Naive thymus-derived CD4-positive, alpha-beta T cell (primary cell): ENCODE measurements at places on chromosomes 12 and 14. TPM values are rescaled to one million over a fixed set of nuclear protein-coding genes. Genes with fewer than 3 reads are reported as not detected.

DNA sequence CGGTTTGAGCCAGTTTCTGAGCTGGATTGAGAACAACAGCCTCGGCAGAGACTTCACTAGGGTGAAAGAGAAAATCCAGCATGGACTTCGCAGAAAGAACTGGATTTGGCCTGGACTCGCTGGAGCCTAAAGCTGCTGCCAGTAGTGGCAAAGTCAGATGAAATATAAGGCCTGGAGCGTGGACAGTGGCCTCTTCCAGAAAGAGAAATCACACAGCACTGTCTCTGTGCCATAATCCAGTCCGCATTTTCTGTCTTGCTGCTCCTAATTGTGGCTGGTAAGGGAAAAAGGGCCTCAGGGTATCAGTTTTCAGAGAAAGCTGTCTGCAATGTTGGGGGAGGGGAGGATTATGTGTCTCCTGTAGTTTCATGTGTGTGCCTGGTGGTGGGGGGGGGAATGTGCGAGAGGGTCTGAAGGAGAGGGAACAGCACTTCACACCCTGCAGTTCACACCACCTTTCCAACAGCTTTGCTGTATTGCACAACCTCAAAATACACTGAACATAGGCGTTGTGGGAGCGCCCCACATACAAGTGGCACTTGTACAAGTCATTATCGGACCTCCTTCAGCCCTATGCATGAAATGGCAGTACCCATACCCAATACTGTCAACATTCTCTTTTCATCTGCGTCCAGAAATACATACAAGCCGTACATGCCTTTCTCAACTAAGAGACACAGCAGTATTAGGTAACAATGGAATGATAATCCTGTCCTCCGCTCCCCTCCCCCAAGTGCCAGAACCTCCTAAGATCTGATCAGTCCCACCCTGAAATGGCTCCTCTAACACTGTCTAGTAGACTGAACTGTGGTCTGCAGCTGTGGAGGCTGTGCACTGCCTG is 107.5 kb upstream of the ATF7IP start:
- peak; percentile 79 for DNase-seq

DNA sequence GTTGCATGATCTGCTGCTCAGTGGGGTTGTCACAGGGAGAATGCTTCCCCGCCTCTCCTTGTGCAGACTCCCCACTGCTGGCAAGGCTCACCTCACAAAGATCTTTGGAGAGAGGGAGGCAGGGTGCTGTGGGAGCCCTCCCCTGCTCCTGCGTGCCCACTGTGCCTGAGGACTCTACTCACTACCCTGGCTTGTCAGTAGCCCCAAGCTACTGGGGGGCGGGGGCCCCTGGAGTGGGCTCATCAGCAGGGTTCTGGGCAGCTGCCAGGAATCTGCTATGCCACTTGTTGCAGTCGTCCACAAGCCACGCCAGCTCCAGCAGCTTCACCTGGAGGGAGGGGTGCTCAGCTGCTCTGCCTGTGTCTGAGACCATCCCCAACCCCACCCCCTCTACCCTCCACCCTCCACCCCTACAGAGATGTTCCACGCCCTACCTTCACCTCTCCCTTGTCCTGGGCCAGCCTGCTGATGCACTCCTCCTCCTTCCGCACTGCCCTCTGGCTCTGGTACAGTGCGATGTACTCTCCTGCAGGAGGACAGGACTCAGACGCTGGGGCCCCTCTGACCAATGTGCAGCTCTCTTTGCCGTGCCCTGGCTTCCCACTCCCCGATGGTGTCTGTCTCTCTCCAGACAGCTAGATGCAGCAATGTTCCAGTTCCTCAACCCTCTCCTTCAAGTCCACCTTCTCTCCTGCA is 14.2 kb upstream of the BLTP3B start:
- DNase-seq = no peak

DNA sequence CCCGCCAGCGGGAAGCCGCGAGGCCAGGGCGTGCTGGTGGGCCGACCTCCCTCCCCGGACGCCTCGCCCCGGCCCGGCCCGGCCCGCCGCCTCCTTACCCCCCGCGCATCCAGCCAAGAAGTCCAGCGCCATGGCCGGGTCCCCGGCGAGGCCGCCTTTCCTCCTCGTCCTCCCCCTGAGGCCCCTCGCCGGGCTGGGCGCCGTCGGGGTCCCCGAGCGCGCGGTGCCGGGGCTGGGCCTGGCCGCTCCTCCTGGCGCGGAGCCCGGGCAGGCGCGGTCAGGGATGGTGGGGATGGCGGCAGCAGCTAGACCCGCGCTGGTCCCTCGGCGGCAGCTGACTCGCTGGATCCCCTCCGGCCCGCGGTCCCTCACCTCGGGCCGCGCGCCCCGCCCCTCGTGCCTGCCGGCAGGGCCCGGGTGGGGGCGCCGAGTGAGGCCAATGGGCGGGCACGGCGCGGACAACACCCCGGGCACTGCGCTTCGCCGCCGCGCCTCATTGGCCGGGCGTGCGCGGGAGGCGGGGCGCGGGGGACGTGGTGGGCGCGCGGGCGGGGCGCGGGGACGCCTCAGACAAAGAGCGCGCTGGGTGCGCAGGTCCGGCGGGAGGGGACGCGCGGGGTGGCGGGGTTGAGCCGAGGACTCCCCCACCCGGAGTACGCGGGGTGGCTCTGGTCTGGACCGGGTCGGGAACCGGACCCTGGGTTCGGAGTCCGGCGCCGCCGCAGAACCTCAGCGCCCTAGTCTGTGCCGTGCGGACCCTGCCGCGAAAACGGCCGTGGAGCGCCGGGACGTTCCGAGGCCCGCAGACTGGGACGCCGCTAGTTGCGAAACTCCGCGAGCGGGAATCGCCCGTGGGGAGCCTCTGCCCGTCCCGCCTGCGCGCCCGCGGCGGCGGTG is at the start of gene SLC25A29:
SLC25A29 (minus strand) TSS at position 344 of the 897 bp plus-strand sequence; CDS start at position 132, 212 bp downstream.
- DNase-seq = peak; percentile 87

The SPX gene
- polyA plus RNA-seq = 0.54 TPM

GRCh38 chr12:65968359-65968758 is 144.1 kb downstream of the HMGA2 start:
- DNase-seq = no peak

DNA sequence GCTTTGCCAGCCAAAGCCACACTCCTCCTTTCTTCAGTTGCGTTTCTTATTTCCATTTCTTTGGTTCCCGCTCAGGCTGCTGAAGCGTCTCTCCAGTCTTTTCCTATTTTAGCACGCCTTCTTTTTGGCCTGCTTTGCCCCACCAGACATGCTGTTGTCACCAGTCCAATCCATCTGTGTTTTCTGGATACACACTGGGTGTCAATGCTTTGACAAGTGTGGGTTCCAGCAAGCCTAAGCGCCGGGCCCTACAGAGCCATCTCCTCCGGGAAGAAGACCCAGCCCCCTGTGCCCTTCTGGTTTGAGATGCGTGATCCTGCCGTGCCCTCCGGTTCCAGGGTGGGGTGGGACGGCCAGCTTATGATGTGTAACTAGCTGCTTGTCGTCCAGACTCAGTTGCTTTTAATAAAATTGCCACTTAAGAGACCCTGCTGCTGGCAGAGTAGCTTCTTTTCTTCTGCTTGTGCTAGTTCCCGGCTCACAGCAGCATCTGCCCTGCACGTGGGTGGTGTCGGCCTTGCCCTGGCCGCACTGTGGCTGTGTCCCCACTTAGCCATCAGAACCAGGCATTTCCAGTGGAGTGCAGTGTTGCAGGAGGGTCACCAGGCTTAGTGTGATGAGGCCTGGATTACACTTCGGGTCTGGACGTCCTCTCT is 29.7 kb downstream of the EML1 start:
- DNase-seq = no peak

GRCh38 chr12:98519257-98519907 is 4.0 kb downstream of the TMPO start:
- no peak for DNase-seq

DNA sequence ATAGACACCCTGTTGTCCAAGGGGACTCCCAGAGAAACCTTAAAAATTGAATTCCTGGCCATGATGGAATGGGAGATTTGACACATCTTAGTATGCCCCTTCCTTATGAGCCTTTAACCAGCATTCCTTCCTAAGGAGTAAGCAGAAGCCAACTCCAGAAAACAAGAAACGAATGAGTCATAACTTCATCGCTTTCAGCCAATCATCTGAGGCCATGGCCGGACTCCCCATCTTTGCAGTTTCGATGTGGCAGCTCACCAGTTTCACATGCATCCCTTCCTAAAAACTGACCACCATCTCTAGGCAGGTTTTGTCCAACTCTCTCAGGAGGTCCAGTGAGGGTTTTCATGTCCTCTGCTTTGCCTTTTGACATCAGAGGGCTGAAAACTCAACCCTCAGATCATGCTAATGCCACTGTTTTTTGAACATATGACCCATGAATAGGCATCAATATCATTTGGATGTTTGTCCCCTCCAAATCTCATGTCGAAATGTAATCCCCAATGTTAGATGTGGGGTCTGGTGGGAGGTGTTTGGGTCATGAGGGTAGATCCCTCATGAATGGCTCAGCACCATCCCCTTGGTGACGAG is 19.9 kb downstream of the DAAM1 start:
- no peak for DNase-seq

DNA sequence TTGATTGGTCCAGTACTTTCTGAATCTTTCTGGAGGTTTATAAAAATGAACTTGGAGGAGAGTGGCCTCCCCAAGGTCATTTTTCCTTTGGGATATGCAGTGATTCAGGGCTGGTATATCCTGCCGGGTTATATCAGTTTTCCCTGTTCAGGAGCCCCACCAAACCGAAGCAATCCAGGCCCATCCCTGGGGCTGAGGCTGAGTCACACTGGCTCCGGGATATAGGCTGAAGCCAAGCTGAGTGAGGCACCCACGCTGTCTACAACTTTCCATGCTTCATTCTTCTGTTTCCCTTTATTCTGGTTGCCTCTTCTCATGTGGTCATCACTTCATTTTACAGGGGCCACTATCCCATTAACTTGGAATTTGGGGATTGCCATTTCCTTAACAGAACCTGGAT is 3.4 kb downstream of the SSPN start:
- no peak for DNase-seq

The OAS2 gene
- 30.5 TPM for polyA plus RNA-seq

The NKX2-1 gene
- polyA plus RNA-seq = not detected

- no peak for DNase-seq
Measured at GRCh38 chr14:104291123-104292000, 153.0 kb downstream of the KIF26A start.

DNA sequence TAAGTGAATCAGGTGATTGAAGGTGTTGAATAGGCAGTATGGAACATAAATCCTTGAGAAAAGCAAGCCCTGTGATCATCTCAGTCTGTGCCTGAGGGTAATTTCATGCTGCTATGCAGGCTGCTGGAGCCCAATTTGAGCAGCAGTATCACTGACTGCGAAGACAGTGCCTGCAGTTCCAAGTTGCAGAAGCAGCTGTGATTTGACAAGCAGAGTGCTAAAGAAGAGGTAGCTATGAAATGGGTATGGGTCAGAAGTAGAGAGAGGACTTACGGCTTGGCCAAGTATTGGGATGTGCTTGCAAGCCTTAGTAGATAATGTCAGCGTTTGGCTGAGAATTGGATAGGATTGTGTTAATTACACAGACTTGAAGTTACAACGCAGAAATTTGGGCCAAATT is 22.5 kb downstream of the PIK3C2G start:
- DNase-seq = no peak
